GM13977 (cell line): ENCODE measurements at places on chromosomes 5 and 9.

GRCh38 chr9:7210854-7211637 is 453.3 kb downstream of the KDM4C start:
- DNase-seq = no peak

- no peak for DNase-seq
Measured at GRCh38 chr5:96065685-96066385, 104.2 kb upstream of the ELL2 start.

DNA sequence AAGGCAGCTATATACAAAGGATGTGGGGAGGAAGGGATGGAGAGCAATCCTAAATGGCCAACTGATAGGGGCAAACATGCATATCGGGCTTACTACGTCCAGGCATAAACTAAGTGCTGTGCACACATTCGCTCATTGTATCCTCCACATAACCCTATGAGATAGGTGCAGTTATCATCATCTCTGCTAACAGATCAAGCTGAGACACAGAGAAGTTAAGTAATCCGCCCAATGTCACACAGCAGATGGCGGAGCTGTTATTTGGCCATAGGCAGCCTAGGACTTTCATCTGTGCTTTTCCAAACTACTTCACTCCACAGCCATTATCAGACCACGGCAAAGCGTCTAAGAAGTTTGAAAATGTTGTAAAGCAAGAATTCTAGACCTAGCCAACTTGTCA is 197.5 kb downstream of the RGS3 start:
- DNase-seq = no peak

DNA sequence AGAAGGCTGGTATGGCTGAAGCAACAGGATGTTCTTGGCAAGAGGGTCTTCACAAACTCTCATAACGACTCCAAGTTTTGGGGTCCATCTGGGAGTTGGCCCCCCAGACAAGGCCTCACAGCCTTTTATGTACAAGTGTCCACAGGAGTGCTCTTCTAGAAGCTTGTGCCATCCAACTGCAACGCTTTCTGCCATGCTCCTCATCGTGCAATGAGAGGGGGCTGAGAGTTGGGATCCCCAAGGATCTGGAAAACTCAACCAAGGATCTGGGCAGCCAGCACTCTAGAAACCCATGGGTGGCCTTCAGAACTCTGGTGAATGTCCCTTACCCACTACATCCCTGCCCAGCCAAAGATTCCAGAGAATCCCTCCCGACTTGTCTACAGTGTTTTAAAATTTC is 8.5 kb upstream of the AMBP start:
- DNase-seq = no peak

GRCh38 chr5:96123418-96123817 is 161.8 kb upstream of the ELL2 start:
- DNase-seq = no peak

GRCh38 chr5:64865662-64866061 is 96.9 kb downstream of the CWC27 start:
- no peak for DNase-seq

DNA sequence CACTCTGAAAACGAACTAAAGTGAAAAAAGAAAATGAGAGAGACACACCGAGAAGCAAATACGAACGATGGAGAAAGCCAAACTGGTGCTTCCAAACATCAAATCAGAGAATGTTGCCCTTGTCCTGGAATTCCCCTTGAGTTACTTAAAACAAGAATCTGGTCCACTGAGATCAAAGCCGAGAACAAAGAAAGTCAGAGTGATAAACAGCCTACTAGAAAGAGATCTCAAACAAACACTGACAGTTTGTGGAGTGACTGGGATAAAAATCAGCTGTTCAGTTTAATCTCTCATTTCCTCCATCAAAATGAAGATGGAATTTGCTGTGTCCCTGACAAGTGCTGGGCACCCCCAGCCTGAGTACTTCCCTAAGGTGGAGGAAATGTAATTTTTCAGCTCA is 582.6 kb downstream of the NR2F1-AS1 start:
- DNase-seq = no peak

GRCh38 chr5:89584339-89584956 is 701.5 kb upstream of the MEF2C start:
- DNase-seq = no peak

DNA sequence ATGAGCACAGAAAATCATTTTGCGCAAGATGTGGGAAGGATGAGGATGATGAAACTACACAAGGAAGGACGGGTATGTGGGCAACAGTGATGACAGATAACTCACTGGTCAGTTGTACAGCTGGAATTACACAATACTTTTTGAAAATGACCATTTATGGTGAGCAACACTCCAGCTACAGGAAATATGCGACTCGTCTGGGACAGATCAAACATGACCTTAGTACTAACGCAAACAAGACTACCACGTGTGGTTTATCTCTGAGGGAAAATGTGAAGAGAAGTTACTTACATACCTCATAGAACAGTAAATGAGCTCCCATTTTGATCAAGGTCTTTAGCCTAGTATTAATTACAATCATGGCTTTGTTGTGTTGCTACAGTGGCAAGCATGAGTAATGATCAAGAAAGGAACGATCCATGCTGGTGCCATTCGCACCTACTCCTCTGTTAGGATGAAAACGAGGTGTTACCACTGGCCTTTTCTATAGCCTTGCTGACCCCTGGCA is 456.9 kb downstream of the BNC2 start:
- no peak for DNase-seq

DNA sequence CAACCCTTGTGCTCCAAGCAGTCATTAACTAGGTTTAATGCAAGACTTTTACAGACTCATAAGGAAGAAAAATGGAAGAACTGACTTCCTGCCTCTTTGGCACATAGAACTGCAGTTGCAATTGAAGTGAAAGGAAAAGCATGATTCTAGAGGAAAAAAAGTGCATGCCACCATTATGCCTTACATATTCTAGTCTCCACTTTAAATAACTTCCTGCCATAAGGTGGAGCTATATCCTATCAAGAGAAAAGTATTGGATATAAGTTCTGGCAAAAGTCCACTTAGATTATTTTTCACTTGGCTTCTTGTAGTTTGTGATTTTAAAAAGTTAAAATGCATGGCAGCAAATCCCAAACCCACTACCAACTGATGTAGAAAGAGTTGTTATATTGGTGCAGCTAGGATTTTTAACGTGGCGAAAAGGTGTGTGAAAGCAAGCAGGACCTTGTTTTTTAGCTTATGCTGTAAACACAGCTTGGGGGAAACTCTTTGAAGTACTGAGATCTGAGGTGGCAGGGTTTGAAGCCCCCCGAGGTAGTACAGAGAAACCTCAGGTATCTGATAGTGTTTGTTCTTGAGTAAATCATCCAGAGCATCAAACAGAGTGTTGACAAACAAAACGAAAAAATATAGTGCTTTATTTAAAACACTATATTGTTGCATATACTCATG is 117.9 kb downstream of the ANXA1 start:
- DNase-seq = no peak

DNA sequence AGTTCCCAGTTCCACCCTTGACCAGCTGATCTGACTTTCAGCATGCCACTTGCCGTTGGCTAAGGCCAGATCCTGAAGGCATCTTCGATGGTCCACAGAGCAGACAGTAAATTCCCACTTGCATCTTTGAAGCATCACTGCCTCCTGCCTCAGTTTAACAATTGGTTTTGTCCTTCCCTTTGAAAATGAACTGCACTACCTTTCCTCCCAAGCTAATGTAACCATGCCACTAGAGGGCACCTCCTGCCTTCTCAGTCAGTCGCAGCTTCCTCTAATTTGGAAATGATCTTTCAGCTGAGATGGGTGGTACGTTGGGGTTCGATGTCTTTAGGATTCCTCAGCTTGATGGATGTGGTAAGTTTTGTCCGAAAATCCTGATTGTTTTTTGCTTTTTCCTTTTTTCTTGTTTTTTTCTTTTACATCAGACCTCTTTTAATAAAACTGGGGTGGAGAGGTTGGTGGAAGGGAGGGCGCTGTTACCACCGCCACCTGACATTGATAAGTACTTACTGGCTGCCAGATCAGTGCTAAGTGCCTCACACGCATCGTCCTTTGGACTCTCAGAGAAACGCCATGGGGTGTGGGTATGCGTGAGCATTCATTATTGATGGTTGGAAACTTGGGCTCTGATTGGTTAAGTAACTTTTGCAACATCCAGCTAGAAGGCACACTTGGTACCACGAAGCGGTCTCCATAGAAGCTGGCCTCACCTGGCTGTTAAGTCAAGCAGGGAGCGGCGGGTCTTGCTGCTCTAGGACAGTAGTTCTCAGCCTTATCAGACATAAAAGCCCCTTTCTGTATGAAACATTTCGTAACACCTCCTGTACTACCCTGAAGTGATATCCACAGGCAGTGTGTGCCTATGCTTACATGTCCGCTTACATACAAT is 16.9 kb downstream of the PTTG1 start:
- peak; percentile 37 for DNase-seq

DNA sequence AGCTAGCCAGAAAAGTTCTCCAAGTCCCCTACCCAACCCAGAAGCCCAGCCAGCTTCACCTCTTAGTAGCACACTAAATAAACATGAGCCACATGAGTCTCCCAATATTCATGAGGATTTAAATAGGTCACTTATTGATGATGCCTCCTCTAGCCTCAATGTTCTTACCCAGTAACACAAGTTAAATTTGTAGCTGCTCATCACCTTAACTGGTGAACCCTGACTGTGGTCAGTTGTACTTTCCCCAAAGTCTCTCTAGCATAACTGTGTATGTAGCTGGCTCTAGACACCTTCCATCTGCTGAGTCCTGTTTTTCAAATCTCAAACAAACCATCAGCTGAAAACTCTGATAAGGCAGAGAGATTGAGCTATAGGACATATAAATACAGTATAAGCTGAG is 100.3 kb upstream of the ELAVL2 start:
- peak; percentile 20 for DNase-seq

DNA sequence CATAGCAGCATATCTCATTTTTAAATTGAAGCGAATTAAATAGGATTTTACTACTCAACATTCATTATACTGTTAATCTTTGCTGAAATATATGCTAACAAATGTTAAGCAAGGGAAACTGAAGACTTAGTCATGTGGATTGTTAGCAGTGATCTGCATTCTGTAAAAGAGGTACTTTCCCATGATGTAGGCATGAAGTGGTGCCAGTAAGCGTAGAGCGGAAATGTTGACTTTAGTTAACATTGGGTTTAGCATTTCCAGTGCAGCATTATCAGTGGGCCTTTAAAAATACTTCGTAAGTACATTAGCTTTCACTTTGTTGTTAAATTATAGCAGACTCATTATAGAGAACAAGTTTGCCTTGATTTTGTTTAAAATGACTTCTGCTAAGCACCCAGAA is 130.3 kb downstream of the CDC42SE2 start:
- peak; percentile 54 for DNase-seq

DNA sequence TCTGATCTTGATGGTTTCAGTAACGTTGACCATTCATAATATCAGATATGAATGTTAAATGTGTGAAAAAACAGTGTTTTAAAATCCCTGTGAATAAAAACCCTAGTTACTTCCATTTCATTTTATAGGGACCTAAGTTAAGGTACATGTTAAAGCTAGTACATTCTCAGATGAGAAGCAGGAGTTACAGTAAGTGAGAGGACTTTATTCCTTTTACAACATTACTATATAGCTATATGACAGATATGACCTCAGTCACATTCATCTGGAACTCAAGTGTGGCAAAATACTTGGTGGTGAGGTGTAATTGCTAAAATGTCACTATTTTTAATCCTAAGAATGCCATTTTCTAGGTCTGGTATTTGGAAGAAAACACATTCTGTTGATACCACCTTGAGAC is 96.4 kb downstream of the OXCT1 start:
- DNase-seq = no peak

DNA sequence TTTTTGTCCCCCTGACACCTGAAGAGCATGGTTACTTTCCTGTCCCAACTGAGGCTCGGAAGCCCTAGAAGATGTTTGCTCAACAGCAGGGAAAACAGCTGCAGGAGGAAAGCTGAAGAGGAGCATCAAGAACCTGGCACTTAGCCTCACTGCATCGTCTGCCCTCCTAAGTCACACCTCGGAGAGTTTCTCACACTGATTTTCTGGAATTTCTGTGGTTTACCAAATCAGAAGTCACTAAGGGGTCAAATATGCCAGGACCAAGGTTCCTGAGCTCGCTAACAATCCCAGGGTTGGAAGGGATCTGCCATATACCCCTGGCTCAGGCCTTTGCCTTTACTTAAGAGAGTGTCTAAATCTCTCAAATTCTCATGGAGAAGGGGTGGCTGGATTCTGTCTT is 5.3 kb downstream of the IL12B start:
- DNase-seq = no peak

DNA sequence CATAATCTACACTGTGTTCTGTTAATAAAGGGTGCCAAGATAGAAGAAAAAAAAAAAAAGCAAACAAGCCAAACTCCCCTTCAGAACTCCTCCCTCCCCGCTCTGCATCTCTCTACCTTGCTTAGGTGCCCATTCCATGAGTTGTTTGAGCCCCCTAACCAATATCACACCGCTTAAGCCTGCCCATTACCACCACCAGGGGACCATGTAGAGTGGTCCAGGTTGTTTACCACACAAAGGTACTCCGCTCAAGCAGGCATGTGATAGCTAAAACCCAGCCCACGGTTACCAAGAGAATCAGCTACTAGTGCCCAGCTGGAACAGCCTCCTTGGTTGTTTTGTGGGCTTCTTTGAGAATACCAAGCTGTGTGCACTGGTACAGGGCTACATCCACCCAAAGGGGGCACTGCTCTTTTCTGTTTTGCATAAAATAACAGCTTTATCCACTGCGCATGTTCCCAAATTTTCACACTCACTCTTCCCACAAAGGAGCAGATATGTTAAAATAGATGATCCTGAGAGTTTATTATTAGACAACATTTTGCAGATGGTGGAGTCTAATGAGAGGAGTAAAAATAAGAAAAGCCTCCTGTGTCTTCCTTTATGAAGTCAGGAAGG is 304.1 kb downstream of the DEPDC1B start:
- DNase-seq = no peak

DNA sequence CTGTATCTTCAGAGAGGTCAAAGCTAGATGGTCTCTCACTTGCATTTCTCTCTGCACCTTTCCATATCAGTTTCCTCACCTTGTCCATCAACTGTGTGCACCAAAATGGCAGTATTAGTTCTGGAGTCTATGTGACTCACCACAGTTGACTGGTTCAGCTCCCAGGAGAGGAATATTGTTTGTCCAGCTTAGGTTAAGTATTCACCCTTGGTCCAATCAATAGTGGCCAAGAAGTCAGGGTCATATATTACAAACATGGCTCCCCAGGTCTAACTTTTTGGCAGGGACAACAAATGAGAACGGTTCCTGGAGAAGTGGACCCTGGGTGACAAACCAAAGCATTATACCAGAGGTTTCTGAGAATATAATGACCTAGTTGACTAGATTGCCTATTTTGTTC is 24.9 kb upstream of the CDC23 start:
- no peak for DNase-seq

DNA sequence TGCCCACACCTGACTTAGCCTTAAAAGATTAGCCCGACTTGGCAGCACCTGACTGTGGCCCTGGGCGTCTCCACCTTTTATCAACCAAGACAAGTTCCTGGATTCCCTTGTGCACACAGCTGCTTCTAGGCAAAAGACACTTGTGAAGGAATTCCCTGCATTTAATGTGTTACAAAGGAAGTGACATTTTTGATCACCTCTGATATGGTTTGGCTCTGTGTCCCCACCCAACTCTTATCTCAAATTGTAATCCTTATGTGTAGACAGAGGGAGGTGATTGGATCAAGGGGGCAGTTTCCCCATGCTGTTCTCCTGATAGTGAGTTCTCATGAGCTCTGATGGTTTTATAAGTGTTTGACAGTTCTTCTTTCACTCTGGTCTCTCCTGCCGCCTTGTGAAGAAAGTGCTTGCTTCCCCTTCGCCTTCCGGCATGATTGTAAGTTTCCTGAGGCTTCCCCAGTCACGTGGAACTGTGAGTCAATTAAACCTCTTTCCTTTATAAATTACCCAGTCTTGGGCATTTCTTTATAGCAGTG is 2.6 kb upstream of the CPEB4 start:
- DNase-seq = no peak
